RWPE2 (cell line): ENCODE measurements at places on chromosomes 3 and 15.
A peak's percentile ranks its signal among the peaks of the same experiment; 100 is the strongest.

DNA sequence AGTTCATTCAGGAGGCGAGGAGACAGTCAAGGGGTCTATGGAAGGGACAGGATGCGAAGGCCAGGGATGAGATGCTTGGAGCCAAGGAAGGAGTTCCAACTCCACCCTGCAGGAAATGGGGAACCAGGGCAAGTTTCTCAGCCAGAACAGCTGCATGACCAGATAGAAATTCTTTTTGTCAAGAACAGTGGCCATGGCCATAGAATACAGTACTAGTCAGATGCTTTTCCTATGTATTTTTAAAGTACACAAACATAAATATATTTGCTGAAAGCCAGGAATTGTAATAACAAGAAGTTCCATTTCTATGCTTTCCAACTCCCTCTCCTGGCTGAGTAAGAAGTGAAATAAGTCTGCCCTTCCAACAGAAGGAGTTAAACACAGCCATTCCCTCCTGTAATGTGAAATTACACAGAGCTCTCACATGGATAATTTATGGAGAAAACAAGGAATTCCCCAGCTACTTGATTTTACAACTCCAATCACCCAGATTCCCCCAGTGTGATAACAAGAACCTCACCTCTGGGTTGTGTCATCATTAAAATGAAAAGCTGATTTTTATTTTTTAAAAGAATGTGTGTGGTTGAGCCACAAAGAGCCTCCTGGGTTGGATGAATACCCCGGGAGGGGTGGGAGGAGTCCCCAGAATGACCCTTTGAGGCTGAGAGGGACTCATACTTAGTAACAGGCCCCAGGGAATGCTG lies 124.6 kb upstream of the ARHGEF3 start:
- peak overlapping the region; percentile 22 for H3K27ac ChIP-seq
- H3K4me1 ChIP-seq, result peaks cover 24% of the 10 kb centered on the region
- no peak for DNase-seq
- no peaks in the 10 kb centered on the region for H3K27me3 ChIP-seq
- H3K36me3 ChIP-seq, result no peaks in the 10 kb centered on the region

DNA sequence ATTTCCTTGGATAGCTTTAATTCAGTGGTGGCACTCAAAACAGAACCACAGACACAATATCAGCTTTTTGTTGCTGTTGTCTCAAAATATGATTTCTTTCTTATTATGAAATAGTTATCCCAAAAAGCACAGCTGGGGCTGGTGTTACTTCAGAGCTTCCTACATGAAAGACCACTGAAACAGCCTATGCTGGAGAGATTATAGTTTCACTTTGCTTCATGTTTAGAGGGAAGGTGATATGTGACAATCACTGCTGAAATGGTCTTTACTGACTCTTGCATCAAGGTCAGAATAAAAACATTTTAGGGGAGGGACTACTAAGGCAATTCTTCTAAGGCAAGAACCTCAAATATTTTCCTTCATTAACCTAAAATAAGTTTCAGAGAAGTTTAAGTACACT lies 190.7 kb downstream of the TNIK start:
- no peak overlapping the region for H3K27ac ChIP-seq
- no peaks in the 10 kb centered on the region for H3K36me3 ChIP-seq
- H3K4me3 ChIP-seq, result no peak overlapping the region

- H3K4me3 ChIP-seq, result no peak overlapping the region
- peaks cover 5% of the 10 kb centered on the region for H3K4me1 ChIP-seq
- no peak for DNase-seq
- H3K27me3 ChIP-seq, result no peaks in the 10 kb centered on the region
- no peak overlapping the region for H3K27ac ChIP-seq
- no peaks in the 10 kb centered on the region for H3K36me3 ChIP-seq
Observed at GRCh38 chr3:40278791-40279190, 30.7 kb upstream of the EIF1B start.

- no peaks in the 10 kb centered on the region for H3K36me3 ChIP-seq
- no peak overlapping the region for H3K27ac ChIP-seq
- H3K4me3 ChIP-seq, result no peak overlapping the region
Observed at GRCh38 chr15:31419820-31420219, 93.2 kb downstream of the KLF13 start.

- no peaks in the 10 kb centered on the region for H3K27me3 ChIP-seq
- H3K4me1 ChIP-seq, result peaks cover 39% of the 10 kb centered on the region
- no peak for DNase-seq
Observed at GRCh38 chr15:38071211-38071972, 137.0 kb downstream of the TMCO5A start.

DNA sequence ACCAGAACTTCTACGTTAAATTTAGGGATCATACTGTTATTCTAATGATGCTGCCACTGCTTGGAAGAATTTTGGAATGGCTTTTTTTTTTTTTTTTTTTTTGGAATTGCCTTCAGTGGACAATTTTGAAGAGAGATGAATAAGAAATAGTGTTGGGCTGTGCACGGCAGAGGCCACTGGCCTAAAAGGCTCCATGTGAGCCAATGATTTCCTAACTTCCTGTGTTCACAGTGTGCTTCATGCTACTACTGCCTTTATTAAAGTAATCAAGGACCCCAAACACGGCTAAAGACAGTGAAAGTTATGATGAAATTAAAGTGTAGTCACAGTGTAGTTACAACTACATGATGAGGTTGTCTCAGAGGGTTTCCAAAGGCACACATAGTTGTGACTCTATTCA lies 100.8 kb upstream of the TNFAIP8L3 start:
- peaks cover 13% of the 10 kb centered on the region for H3K4me1 ChIP-seq
- no peak for DNase-seq
- no peak overlapping the region for H3K4me3 ChIP-seq
- no peaks in the 10 kb centered on the region for H3K27me3 ChIP-seq
- no peaks in the 10 kb centered on the region for H3K36me3 ChIP-seq

DNA sequence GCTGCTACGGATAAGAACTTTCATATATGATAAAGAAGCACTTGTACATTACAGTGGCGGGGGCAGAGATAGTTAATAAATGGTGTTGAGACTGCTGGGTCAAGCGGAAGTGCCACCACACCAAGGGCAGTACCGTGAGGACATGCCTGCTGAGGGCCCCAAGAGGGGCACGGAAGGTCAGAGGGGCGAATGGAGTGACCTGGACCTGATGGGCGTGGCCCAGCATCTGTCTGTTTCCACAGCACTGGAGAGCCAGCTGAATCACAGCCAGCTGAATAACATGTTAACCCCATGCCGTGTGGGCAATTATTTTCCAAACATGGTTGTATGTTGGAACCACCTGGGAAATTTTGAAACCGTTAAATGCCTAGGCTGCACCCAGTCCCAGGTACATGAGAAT lies 37.2 kb downstream of the ANKDD1A start:
- no peak overlapping the region for H3K4me3 ChIP-seq
- H3K36me3 ChIP-seq, result no peaks in the 10 kb centered on the region
- DNase-seq, result no peak
- H3K4me1 ChIP-seq, result no peaks in the 10 kb centered on the region
- H3K27me3 ChIP-seq, result no peaks in the 10 kb centered on the region

DNA sequence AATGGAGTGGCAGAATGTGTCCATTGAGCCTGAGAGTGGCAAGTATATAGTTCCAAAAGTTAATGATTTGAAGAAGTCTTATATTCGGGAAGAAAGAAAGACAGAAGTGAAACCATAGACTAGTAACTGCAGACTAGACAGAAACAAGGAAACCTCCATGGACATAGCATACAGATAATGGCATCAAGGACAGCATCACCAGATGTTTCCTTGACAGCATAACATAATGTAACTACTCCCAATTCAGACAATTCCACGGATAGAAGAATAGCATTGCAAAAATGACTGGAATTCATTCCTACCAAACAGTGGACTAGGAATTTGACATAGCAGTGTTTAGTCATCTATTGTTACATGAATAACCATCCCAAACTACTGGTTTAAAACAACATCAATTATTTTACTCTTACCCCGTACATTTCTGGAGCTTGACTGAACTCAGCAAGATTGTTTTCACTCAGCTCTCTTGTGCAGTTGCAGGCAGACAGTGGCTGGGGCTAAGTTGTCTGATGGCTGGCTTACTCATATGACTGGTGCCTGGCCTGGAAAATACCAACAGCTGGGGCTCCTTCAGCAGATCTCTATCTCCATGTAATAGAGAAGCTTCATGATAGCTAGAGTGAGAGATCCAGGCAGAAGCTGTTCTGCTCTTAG lies 109.7 kb upstream of the GADL1 start:
- H3K4me3 ChIP-seq, result no peak overlapping the region
- peak overlapping the region; percentile 48 for H3K27ac ChIP-seq
- H3K36me3 ChIP-seq, result no peaks in the 10 kb centered on the region
- H3K4me1 ChIP-seq, result peaks cover 7% of the 10 kb centered on the region
- peak; percentile 48 for DNase-seq

GRCh38 chr3:170429050-170429449 lies 10.4 kb downstream of the CLDN11 start:
- no peaks in the 10 kb centered on the region for H3K4me1 ChIP-seq
- DNase-seq, result no peak
- no peak overlapping the region for H3K4me3 ChIP-seq
- no peak overlapping the region for H3K27ac ChIP-seq
- H3K27me3 ChIP-seq, result no peaks in the 10 kb centered on the region

DNA sequence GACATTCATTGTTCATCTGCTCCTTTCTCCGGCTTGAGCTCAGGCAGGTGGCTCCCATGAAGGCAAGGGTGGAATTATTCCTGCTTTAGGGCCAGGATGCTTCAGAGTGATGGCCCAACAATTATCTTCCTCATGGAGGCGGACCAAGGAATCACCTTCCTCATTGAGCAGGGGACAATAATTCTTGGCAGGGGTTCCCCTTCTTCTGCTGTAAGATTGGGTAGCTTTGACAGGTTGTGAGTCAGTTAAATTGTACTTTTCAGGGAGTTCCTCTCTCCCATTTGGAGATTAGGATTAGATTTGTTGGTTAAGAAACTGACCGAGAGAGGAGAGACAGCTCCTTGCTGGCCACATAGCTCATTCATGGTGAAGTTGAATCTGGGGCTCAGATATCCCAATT lies 31.4 kb upstream of the CD47 start:
- DNase-seq, result no peak
- H3K36me3 ChIP-seq, result no peaks in the 10 kb centered on the region
- peaks cover 2% of the 10 kb centered on the region for H3K4me1 ChIP-seq
- H3K27me3 ChIP-seq, result no peaks in the 10 kb centered on the region

DNA sequence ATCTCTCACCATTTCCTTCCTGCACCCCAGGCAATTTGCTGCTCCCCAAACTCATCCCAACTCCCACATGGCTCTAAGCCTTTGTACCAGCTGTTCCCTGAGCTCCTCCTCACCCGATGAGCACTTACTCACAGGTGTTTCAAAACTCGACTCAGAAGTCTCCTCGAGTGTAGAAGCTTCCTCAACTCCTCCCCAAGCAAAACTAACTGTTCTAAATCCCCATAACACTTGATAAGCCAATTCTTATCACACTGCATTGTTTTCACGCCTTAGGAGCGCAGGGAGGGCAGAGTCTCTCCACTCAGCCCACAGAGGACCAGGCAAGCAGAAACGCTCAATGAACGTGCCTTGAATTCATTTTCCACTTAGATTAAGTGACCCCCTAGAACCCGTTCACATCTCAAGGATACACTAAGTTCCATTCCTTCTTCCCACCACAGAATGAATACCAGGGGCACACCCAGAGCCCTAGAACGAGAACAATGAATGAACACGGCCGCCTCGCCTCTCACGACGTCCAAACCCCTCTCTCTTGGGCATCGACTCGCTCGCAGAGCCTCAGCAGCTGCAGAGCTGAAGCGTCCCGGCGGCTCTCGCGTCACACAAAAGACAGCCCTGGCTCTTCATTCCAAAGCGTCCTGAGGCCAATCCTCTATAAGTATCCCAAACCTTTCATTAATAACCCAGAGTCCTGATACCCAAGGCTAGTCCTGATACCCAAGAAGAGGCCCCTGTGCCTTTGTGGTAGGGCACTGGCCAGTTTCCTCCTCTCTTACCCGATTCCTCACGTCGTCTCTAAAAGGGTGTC lies 1.1 kb downstream of the RAF1 start:
- DNase-seq, result no peak
- H3K27ac ChIP-seq, result peak overlapping the region; percentile 84
- peaks cover 24% of the 10 kb centered on the region for H3K4me1 ChIP-seq
- peak overlapping the region; percentile 95 for H3K4me3 ChIP-seq
- H3K36me3 ChIP-seq, result no peaks in the 10 kb centered on the region

- peak overlapping the region; percentile 61 for H3K27ac ChIP-seq
- H3K4me1 ChIP-seq, result peaks cover 63% of the 10 kb centered on the region
- DNase-seq, result no peak
- H3K36me3 ChIP-seq, result 0 out of 2 replicates have a peak, but pooled peaks cover 8% of the 10 kb centered on the region
- no peaks in the 10 kb centered on the region for H3K27me3 ChIP-seq
Observed at GRCh38 chr15:77064063-77064462, 6.8 kb downstream of the TSPAN3 start.

DNA sequence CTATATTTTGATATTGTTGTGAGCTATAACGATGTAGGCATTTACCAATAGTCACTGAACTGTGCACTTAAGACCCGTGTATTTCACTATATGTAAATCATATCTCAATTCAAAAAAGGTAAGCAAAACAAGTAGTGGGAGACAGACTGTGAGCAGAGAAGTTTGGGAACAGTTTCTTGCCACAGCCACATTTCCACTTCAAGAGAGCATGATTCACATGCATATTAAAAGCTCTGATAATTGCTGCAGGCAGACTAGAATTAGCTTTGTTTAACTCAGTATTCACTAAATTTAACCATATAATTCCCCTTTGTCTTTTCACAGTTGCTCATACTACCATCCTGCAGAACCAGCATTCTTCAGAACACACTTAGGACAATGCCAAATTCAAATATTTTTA lies 168.4 kb upstream of the ZNF385D start:
- no peak overlapping the region for H3K27ac ChIP-seq
- no peaks in the 10 kb centered on the region for H3K27me3 ChIP-seq
- no peak overlapping the region for H3K4me3 ChIP-seq
- DNase-seq, result no peak
- H3K4me1 ChIP-seq, result peaks cover 8% of the 10 kb centered on the region

DNA sequence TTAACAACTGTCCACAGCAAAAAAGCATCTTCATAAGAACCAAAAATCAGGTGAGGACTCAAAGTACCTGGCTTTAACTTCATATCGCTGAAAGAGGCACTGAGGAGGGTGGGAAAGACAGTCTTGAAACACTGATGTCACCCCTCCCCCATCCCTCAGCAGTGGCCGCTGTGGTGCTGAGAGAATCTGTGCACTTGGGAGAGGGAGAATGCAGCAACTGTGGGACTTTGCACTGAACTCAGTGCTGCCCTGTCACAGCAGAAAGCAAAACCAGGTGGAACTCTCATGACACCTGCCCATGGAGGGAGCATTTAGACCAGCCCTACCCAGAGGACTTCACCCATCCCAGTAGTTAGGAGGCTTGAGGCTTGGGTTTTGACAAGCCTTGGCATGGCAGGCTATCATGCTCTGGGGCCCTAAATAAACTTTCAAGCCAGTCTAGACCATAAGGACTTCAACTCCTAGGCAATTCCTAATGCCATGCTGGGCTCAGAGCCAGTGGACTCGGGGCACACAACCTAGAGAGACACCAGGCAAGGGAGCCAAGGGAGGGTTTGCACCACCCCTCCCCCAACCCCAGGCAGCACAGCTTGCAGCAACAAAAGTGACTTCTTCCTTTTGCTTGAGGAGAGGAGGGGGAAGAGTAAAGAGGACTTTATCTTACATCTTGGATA lies 6.1 kb upstream of the ZSCAN2 start:
- no peaks in the 10 kb centered on the region for H3K36me3 ChIP-seq
- H3K4me3 ChIP-seq, result no peak overlapping the region
- no peaks in the 10 kb centered on the region for H3K27me3 ChIP-seq
- no peak for DNase-seq
- no peaks in the 10 kb centered on the region for H3K4me1 ChIP-seq
- no peak overlapping the region for H3K27ac ChIP-seq
